Urinary bladder (tissue), 4 donors: ENCODE measurements at places on chromosomes 16 and 17. TPM values are rescaled to one million over a fixed set of nuclear protein-coding genes. Genes with fewer than 3 reads are reported as not detected.

DNA sequence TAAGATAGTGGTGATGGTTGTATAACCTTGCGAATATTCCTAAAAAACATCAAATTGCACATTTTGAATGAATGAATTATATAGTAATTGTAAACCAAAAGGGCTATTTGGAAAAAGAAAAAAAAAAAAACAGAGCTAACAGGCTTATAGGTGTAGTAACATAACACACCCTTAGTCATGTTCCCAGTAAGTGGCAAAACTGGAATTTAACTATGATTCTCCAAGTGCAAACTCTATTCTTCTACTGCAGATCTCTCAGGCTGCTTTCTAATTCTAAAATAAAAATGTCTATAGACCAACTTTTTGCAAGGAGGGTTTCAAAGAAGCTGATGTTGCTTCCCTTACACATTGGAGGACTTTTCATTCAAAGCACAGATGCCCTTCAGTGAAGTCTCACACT is 293.2 kb upstream of the MON1B start:
- DNase-seq: no peak

- no peak for DNase-seq
Observed at GRCh38 chr16:86740906-86741799, 162.8 kb downstream of the FOXL1 start.

DNA sequence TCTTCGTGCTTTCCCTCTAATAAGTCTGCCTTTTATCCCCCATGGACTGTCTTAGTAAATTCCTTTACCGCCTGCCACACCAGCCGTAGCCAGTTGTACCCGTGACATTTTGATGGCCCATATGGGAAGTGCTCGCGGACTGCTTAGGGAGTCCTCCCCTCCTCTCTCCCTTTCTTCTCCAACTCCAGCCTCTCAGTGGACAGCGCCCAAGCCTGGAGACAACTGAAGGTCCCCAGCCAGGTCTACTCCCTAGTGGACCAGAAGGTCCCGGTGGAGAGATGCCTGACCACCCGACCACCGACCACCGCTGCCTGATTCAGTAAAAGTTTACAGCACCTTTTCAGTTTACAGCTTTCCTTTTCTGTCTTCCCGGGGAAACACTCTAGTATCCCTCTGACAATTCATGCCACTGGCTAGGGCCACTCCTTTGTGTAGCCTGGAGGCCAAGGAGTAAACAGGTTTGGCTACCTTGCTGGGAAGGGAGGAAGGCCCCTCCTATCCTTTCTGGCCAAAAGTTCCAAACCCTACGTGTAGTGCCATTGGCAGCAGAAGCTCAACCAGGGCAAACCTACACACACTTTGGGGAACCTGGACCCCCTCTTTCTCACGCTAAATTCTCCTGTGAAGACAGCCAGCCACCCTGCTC is 18.0 kb downstream of the CTRB2 start:
- DNase-seq: no peak

GRCh38 chr17:16927641-16928321 is 44.1 kb downstream of the TNFRSF13B start:
- no peak for DNase-seq

- DNase-seq: no peak
Observed at GRCh38 chr16:17382949-17383863, 87.6 kb downstream of the XYLT1 start.

DNA sequence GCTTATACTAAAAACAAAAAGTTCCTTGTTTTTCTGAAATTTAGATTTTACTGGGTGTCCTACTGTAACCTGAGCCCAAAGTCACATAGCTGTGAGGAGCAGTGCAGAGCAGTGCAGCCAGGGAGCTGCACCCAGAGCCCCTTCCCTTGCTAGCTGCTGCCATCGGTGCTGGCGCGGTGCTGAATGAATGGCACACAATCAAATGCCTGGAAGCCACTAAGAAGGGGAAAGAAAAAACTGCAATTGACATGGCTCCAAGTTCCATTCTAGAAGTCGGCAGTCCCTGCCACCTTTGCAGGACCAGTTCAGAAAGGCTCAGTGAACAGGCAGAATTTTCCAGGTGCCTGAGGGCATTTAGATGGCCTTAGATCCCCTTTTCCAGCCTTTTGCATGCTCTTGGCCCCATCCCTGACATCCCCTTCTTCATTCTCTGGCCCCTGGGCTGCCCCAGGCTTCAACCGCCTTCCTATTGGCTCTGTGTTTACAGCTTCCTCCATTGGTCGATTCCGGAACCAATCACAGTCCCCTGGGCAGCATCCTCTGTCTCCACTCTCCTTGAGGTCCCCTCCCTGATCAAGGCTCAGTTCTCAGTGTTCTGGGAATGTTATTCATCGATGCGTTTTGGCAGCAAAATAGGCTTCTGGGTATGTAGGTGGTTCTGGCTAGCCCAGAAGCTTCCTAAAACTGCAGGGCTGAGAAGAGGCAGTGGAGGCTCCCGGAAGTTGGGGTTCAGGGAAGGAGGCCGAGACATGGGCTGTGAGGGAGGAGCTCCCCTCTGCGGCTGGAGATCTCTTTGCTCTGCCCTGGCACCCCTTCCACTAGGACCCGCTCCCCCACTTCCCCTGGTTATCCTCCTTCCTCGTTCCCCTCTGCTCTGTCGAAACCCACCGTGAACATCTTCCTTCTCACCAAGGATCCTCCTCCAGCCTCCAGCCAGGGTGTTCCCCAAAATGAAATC is 37.9 kb downstream of the ATP2C2 start:
- DNase-seq: no peak

DNA sequence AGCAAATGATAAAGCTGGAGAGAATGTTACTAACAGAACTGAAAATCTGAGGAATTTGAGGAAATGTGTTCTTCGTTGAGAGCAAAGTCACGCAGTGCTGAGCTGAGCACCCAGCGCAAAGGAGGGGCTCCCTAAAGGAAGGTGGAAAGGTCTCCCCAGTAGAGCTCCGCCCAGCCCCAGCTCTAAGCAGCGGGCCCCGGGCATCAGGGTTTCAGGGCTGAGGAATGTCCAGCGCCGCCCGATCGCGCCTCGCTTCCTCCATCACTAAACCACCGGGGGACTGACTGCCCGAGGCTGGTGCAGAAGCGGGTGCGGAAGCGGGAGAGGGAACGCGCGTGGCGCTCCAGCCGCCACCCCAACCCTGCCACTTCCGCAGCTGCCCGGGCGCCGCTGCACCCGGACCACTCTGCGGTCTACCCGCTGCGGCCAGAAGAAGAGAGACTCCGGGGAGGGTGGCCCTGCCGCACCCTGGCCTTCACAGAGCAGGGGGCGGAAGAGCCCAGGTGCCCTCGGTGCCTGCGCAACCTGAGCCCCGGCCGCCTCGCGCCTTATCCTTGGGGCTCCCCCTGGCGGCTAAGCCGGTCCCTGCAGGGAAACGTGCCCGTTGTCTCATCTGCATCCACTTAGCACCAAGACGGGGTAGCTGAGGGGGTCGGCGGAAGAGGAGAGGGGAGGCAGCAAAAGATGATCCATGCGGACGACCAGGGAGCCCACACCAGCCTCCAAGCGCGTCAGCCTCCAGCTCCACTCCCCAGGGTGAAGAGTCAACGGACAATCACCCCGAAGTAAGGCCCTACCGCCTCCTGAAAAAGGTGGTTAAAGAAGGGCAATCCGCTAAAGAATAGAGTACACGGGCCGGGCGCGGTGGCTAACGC is 12.4 kb upstream of the GUCY2D start:
- DNase-seq: no peak

- no peak for DNase-seq
Observed at GRCh38 chr16:30006659-30007377, 4.0 kb downstream of the DOC2A start.

- no peak for DNase-seq
Observed at GRCh38 chr17:81553616-81554181, 1.5 kb upstream of the FAAP100 start.

- no peak for DNase-seq
Observed at GRCh38 chr17:4173781-4174180, 30.8 kb downstream of the CYB5D2 start.

- no peak for DNase-seq
Observed at GRCh38 chr17:17082878-17083277, 40.6 kb downstream of the MPRIP start.

- no peak for DNase-seq
Observed at GRCh38 chr17:17088541-17089525, 46.6 kb downstream of the MPRIP start.

DNA sequence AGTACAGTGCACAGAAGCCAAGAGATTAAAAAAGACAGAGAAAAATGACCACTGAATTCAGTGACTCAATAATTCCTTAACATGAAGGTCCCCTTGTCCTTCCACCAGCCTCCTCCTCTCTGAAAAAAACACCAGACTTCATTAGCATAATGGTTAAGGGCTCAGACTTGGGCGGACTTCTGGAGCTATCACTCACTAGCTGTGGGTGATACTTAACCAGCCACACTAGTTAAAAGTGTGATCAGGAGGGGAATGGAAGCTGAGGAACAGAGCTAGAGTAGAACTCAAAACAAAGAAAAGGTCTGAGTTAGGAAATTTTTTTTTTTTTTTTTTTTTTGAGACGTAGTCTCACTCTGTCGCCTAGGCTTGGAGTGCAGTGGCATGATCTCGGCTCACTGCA is 23.2 kb downstream of the ZNF652 start:
- no peak for DNase-seq

- no peak for DNase-seq
Observed at GRCh38 chr17:46977348-46977747, 1.7 kb downstream of the RPRML start.

GRCh38 chr17:69723316-69723715 is 308.8 kb downstream of the MAP2K6 start:
- no peak for DNase-seq

DNA sequence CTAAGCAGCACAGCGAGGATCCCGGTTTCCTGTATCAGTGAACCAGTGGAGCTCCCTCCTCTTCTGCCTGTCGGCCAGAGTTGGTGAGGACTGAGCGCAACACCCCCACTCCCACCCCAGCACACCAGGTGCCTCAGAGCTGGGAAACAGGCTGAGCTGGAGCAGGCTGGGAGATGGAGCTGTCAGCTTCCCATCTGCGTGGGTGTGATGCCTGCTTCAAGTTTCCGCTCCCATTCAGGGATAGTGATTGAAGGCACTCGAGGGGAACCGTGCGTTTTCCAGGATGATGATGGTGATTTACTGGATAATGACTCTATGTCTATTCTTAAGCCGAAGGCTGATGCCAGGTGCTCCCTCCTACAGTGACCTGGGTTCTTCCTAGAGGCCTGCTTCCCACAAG is 144.5 kb downstream of the TMEM132E start:
- no peak for DNase-seq

DNA sequence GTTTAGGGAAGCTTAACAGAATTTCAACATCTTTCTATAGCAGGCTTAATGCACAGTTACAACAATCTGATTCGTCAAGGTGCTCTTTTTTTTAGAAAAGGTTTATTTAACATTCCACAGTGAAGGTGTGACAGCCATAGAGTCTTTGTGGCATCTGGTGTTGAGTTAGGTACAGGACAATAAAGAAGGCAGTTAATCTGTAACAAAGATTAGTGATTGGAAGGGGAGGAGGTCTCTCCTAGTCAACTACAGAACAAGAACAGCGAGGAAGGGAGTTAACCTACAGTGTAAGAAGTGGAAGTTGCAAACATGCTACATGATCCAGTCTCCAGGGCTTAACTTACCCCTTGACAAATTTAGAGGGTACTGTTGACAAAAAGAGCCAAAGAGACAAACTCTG is 3.0 kb upstream of the ZDHHC7 start:
- no peak for DNase-seq

DNA sequence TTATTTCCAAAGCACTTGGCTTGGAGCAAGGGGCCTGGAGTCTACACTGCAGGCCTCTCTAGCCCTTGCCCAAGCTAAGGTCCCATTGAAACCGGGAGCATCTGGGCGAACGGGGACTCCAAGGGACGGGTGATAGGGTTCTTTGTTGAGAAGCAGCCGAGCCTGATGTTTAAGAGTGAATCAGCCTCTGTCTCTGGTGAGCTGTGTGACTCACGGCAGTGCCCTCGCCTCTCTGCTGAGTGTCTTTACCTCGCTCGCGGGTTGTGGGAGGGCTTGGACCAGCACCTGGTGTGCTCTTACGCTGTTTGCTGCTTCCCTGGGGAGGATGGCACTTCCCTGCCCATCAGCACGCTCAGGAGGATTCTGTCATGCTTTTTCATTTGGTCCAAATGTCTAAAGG is 1.3 kb downstream of the HGS start:
- no peak for DNase-seq

- DNase-seq: no peak
Observed at GRCh38 chr16:85036236-85037049, 8.8 kb downstream of the KIAA0513 start.

GRCh38 chr17:42920922-42921321 is 20.3 kb downstream of the G6PC1 start:
- peak; percentile 14 for DNase-seq

- DNase-seq: no peak
Observed at GRCh38 chr16:72400257-72401083, 228.5 kb upstream of the PMFBP1 start.

DNA sequence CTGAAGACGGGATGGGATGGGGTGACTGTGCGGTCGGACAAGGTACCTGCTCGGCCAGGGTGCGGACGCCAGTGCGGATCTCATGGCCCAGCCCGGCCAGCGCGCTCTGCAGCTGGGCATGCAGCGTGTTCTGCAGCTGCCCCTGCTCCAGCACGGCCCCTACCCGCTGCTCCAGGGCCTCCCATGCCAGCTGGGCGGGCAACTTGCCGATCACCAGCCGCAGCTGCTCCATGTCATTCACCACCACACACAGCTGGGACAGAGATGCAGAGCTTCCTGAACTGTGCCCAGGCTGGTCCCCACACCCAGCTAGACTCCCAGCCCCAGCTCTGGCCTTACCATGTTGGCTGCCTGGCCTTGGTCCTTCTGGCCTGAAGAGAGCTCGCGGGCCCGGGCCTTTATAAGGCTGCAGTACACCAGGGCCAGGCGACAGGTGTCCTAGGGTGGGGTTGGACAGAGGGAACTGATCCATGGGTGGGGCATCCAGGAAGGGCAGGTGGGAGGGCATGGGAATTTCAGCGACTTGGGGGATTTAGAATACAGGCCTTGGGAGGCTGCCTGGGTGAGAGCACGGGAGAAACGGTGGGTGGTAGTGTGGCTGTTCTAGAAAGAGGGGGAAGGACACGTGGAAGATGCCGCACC is 9.8 kb downstream of the UNC13D start:
- DNase-seq: no peak

DNA sequence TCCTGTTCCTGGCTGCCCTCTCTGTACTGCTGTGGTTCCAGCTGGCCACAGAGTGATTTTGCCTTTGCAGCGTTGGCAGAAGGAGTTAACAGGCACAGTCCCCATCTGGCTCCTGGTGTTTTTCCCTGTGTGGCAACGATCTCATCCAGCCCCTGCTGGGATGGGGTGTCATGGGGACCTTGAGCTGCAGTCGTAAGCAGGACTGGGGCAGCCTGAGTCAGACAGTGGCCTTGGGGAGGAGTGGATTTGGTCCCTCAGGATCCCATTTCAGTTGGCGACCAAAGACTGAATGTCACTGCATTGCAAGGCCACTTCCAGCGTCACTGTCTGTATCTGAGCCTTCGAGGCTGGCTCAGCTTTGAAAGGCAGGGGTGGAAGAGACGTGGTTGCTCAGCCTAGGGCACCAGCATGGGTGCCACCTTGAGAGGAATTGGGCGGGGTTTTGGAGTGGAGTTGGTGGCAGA is 11.9 kb downstream of the TMEM94 start:
- no peak for DNase-seq

MT4 gene
- total RNA-seq: not detected

OR2C1 gene
- total RNA-seq: 0.85 TPM

SMIM5 gene
- total RNA-seq: 4.0 TPM

KLHDC4 gene
- 21.5 TPM for total RNA-seq

FNDC8 gene
- total RNA-seq: not detected

TNK1 gene
- 1.2 TPM for total RNA-seq
